ENCODE measurements at places on chromosomes 1 and 21.

- DNase-seq, result peak; percentile 74
Observed at GRCh38 chr1:161153682-161154337, at the start of gene UFC1. TSS of gene UFC1 (plus strand) at chr1:161153978. CDS start at chr1:161153998, 20 bp downstream.

- DNase-seq, result no peak
Observed at GRCh38 chr1:230248016-230248888, 177.9 kb downstream of the PGBD5 start.

DNA sequence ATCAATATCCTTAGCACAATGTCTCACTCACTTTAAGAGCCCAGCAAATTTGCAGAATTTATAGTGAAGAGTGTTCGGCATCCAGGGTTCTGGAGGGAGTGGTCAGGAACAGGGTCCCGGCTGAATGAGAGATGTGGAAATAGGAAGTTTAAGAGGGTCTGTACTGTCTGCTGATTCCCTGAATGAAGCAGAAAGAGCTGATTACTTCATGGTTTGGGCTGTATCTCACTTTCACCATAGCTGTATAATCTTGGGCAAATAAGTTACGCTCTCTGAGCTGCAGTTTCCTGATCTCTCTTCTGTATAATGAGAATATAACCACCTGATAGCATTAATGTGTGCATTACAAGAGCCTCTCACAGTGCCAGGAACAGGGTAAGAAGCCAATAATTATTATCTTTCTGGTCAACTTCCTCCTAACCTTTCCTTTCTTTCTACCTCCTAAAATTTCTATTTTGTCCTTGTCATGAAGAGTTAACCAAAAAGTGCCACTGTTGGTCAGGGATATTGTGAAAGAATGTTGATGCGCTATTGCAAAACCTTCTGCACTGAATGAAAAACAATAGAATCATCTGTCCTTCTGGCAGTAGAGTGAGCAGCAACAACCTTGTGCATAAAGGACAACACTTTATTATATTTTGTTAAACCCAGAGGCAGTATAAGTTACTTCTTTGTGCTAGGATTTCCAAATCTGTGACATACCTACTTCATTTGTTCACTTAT lies 14.7 kb upstream of the PTGFR start:
- no peak for DNase-seq

GRCh38 chr1:53552146-53552861 lies 93.1 kb downstream of the DMRTB1 start:
- no peak for DNase-seq

- peak; percentile 66 for DNase-seq
Observed at GRCh38 chr1:23838401-23838866, 13.2 kb upstream of the HMGCL start.

Data from stimulated activated CD4-positive, alpha-beta T cell treated with anti-CD3 and anti-CD28 coated beads, TNF-alpha, amount 100 ng/mL, for 48 hours (primary cell).